ENCODE measurements at places on chromosomes 3 and 15.

DNA sequence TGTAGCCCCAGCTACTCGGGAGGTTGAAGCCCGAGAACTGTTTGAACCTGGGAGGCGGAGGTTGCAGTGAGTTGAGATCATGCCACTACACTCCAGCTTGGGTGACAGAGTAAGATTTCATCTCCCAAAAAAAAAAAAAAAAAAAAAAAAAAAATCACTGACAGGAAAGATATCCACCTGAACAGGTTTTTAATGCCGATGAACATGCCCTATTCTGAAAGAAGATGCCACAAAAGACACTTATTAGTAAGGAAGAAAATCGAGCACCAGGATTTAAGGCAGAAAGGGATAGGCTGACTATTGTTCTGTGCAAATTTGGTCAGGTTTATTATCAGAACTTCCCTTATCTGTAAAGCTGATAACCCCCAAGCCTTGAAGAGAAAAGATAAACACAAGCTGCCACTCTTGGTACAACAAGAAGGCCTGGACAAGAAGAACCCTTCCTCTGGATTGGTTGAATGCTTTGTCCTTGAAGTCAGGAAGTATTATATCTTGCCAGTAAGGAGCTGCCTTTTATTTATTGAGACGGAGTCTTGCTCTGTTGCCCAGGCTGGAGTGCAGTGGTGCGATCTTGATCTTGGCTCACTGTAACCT lies 2.7 kb upstream of the PARP16 start:
- DNase-seq = peak; percentile 58

DNA sequence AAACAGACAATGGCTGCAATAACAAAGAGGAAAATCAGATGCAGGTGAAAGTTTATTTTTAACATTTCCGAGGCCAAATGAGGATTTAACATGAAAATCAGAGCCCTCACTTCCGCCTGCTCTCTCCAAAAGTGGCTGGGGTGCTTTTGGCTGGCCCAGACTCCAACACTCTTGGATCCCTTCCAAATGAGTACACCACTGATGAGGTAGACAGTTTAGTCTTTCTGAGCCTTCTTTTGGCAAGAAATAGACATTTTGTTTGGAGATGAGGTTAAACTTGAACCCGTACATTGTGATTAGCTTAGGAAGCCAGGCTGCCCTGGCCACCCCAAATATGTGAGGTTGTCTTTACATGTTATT lies 51.0 kb upstream of the TRA2B start:
- no peak for DNase-seq

DNA sequence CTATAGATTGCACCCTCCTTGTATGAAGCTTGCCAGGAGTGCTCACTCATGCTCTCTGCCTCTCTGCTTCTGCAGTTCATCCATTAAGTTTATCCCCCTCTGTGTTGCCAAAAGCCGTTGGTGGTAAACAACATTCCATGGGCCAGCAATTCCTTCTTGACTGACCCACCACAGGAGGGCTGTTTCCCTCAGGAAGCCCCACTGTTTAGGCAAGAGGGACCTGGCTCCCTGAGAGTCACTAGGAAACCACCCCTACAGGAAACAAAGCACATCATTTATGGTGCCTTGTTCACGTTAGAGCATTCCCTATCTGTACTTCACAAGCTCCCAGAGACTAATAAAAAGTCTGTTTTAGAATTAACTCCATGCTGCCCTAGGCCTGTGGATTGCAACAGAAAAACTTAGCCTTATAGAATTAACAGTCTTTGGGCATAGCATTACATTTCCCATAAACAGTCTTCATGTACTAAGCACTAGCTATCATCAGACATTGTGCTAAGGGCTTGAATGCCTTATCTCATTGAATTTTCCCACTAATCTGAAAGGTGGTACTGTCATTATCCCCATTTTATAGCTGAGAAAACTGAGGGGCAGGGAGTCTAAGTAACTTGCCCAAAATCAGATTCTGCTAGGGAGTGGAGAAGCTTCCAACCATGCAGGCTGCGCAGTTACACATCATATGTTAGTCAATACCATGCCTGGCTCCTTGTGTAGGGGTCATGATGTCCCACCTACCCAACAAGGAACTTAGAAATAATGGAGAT lies 149.9 kb downstream of the SHQ1 start:
- DNase-seq = no peak

- no peak for DNase-seq
Observed at GRCh38 chr3:171932153-171932611, 89.0 kb downstream of the TMEM212 start.

DNA sequence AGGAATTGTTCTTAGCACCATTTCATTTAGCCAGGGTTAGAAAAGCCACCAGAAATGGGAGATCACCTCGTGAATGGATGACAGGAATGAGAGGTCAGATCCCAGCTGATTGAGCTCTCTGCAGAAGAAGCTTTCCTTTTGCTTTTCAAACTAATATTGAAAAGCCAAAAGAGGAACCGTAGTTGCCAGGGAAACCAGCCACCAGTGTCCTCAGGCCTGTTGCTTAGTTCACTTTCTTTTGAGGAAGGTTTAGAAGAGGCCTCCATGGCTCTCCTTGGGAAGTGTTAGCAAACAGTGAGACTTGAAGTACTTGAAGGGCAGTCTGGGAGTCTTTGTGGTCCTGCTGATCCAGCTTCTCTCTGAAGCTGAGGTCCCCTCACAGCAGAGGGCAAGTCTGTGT lies 7.4 kb upstream of the CCK start:
- DNase-seq = no peak

DNA sequence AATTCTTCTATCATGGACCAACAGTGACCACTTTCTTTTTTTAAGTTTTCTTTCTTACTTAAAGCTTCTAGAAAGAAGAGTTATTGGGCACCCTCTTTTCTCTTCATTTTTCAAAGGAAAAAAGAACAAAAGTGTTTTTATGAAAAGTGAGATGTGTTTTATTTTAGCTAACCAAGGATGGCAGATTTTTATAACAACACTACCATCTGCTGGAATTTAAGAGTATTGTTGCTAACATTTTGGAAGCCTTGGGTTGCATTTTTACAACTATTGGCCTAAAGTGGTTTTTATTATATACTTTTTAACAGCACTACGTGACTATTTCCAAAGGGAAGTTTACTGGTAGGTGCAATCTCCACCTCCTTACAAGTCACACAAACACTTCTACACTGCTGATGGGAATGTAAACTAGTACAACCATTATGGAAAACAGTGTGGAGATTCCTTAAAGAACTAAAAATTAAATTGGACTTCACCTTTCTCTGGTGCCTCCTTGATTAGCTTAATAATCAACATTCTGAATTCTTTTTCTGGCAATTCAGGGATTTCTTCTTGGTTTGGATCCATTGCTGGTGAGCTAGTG lies 237.7 kb upstream of the AGTR1 start:
- DNase-seq = no peak

DNA sequence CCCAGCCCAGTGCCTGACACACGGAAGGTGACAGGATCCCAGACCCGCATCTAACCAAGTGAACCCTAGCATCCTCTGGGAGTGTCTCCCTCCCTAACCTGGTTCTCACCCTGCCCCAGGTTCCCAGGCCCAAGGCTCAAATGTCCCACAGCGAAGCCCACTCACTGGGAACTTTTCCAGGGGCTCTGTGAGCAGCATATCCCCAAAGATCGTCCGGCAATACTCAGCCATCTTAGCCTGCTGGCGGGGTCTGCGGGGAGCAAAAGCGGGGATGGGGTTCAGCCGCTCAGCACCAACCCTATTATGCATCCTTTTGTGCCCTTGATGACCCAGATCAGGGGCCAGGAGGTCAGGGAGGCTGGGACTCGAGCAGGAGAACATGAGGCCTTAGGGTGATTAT lies 10.4 kb downstream of the PLCB2 start:
- no peak for DNase-seq

- no peak for DNase-seq
Observed at GRCh38 chr3:133799794-133800585, 5.6 kb upstream of the SRPRB start.

Measured in Caco-2 (cell line).